ENCODE measurements at places on chromosomes 4 and X.

DNA sequence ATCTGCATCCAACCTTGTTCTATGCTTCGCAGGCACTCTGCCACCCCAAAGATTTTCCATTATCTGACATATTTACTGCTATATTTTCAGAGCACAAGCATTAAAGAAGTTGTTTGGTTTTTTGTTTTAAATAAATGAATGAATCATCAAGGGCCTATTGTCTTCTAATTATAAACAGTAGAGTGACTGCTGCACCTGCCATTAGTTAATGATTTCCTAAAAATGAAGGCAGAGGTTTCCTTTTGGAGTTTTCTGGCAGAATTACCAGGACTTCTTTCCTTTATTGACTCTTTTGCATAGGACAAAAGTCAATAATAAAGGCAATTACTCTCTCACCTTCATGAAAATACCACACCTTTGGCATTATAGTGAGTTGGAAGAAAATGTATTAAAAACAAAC is 238.1 kb downstream of the INPP4B start:
- DNase-seq = no peak

GRCh38 chr4:70603856-70604255 is 11.8 kb downstream of the AMBN start:
- no peak for DNase-seq

DNA sequence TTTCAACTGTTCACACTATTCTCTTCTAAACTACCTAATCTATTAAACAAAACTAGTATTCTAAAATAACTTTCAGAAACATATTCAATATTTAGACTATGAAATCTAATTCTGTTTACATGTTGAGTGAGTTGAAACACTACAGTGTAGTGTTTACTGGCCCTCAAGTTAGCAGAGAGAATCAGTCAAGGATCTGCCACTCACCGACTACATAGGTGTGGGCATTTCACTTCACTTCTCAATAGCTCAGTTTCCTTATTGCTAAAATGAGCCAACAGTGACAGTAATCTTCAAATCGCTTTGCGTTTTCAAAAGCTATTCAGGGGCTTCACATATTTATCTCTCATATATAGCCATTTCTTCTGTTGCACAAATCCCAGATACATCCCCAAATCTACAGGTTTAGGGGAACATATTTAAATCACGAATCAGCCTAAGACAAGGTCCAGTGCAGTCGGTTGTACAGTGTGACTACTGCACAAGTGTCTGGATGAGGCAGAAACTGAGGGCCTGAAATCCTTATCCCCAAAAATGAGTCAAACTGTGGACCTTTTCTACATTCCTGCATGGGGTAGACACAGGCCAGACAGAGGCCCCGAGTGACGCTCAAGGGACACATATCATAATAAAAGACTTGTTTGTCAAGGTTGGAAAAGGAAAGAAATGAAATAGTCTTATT is 129.8 kb downstream of the PPP3CA start:
- DNase-seq = no peak

DNA sequence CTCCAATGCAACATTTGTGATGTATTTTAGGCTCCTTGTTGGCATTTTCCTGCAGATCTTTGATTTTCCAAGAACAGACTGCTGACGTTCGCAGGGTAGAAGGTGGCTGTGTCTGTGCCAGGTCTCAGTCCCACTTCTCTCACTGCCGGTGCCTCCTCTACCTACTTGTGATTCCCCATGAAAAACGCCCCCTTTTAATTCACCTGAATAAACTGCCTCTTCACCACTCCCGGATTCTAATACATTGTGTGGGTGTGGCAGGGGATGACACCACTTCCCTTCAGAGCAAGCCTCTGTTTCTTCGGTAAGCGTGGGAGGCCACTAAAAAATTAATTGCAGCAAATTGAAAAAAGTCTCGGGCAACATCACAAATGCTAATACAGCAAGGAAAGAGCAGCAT is 96.1 kb upstream of the FAM9B start:
- no peak for DNase-seq

- no peak for DNase-seq
Observed at GRCh38 chr4:170750519-170750918, 660.8 kb upstream of the AADAT start.

GRCh38 chr4:40417941-40418340 is 82.8 kb downstream of the CHRNA9 start:
- no peak for DNase-seq

- peak; percentile 7 for DNase-seq
Observed at GRCh38 chrX:17590892-17591740, 146.2 kb upstream of the SCML1 start.

DNA sequence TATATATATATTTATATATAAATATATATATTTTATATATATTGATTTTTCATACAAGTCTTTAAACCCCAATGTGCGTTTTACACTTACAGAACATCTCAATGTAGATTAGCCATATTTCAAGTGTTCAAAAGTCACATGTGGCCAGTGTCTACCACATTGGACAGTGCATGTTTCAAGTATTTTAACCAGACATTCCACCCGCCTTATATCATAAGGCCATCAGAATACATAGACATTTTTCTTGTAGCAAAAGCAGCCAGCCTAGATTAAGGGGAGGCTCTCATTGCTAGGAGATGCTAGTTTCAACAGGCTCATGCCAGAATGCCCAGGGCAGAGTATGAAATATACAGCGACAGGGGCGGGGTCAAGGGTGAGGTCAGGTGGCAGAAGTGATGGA is 202.0 kb downstream of the NR3C2 start:
- no peak for DNase-seq

DNA sequence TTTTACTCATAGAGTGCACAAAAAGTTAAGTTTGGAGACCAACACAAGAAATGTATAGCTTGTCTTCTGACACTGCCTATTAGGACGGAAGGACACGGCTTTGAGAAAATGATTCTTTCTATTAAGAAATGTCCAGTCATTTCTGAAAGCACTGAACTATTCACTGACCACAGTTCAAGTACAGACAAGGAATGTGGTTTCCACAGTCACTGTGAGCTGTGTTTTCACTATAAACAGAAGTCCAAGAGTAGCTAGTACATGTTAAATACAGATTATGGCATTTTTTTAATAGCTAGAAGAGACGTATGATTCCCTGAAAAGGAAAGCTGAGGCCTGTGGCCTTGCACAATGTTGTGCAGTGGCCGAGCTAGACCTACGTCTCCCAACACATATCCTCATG is 115.1 kb upstream of the GPM6A start:
- DNase-seq = no peak

GRCh38 chr4:5885733-5886132 is 7.2 kb downstream of the CRMP1 start:
- DNase-seq = no peak

DNA sequence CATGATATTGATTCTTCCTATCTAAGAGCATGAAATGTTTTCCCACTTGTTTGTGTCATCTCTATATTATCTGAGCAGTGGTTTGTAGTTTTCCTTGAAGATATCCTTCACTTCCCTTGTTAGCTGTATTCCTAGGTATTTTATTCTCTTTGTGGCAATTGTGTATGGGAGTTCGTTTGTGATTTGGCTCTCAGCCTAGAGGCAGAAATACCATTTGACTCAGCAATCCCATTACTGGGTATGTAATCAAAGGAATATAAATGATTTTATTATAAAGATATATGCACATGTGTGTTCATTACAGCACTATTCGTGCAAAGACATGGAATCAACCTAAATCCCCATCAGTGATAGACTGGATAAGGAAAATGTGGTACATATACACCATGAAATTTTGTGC is 172.7 kb upstream of the IL15 start:
- DNase-seq = no peak

- DNase-seq = no peak
Observed at GRCh38 chr4:53101191-53101581, 239.1 kb downstream of the RASL11B start.

DNA sequence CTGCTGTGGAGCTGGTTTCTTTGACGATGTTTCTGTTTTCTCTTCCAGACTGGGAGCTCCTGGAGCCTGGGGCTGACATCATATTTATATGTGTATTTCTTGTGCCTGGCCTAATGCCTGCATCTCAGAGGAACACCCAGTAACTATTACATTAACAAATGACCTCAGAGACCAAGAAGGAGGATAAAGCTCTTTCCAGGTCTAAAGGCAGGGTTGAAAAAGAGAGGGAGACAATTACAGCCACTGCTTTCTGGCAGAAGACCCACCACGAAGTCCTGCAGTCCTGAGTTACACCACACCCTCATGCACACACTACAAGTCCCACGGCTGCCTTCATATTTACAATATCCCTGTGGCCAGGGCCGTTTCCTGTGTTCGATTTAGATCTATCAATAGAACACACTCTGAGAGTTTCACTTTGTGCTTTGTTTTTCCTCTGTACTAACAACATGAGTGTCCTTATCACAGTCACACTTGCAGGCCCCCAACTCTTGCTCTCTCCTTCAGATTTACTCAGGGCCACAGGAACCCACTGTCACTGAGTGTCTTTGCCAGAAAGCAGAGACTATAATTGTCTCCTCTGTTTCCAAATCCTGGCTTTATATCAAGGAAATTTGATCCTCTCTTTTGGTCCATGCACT is 535.5 kb downstream of the MID1IP1 start:
- DNase-seq = peak; percentile 52

DNA sequence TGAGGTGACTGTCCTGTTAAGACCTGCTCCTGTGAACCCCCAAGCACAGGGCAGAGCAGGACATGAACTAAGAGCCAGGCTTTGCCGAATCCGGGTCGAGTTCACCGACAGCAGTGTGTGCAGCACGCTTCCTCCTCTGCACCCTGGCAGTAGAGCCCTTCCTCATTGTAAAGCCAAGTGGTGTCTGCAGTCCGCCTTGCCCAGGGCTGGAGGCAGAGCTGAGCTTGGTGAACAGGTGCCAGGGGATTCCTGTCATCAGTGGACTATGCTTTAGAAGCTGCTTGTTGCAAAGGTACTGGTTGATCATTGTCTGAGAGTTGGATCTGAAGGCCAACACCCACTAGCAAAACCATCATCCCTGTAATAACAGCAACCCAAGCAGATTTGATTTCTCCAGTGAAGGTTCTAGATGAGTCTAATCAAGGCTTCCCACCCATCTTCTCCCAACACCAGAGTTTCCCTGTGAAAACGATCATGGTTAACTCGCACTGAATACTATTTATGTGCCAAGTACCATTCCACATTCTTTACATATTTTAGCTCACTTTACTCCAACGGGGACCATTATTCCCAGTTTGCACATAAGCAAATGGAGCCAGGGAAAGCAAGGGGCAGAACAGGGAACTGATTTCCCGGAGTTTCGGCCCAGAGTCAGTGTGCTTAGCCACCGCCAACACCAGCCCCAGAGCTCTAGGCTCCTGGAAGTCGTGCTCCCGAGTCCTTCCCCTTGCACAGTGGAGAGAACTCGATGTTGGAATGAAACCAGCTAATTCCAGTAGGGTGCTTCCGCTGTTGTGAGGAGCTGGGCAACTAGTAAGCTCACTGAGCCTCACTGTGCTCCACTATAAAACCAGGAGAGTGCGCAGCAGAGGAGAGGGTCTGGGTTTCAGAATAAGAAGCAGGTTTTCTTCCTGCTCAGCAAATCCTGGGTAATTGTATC is 1.4 kb upstream of the SLC34A2 start:
- no peak for DNase-seq

- peak; percentile 46 for DNase-seq
Observed at GRCh38 chr4:168528131-168528949, 31.5 kb downstream of the PALLD start.

DNA sequence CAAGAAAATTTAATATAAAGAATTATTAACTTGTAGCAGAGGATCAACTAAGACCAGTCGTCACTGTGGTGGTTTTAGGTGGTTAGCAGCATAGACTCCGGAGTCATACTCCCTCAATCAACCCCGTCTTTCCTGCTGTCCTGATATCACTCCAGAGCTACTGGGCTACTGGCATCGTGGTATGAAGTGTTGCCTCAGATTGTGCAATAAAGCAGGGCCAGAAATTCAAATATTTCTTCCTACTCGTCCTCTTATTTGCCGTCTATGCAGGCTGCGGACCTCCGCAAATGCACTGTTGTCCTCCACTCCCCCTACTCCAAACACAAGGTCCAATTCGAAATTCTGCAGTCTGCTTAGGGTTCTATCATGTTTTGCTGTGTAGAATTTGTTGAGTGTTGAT is 1.2 kb upstream of the MAGEA10 start:
- no peak for DNase-seq

DNA sequence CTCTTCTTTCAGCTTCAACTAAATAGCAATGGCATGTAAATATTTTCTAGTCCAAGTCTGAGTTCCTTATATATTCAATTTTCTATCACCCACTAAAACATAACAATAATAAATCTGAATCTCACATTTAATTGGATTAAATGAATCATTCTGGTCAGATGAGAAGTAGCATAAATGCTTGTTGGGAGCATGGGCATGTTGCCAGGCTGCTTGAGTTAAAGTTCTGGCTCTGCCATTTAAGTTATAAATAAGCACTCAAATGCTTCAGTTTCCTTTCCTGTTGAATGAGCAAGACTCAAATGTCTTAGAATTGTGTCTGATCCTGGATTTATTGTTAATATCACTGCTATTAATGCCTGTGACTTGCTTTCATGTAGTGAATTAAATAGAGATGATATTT is 496.3 kb downstream of the STPG2 start:
- peak; percentile 92 for DNase-seq

DNA sequence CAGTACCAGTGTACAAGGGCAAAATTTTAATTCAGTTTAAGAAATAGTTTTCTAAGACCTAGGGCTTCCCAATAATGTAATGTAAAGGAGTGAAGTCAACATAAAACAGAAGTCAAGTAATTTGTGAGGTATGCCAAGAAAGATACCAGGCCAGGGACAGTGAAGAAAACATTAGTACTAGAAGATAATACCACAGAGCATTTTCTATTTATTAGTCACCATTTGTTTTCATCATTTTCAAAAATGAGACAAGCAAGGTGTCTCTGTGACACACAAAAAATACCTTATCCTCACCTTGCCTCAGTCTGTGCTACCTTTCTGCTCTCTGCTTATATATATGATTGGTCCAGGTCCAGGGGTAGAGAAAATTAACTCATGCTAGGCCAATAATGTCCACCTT is 46.8 kb downstream of the VEGFC start:
- no peak for DNase-seq

DNA sequence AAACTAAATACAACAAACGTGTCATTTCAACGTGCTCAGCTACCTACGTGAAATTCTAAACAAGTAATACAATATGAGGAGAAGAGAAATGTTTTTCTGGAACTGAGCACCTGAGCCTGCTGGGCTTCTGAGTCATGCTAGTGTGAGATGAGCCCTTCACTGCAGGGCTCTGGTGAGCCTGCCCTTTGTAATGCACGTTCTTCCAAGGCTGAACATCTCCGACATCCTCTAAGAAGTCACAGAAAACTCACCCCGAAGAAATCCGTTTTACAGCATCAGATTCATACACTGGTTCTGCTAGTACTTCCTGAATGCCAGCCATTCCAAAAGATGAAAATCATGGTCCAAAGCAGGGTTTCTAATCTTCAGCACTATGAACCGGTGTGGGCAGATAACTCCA is 157.1 kb downstream of the AMELX start:
- no peak for DNase-seq

All from NCI-H446 (cell line).